ENCODE measurements at places on chromosomes 2 and 18.

DNA sequence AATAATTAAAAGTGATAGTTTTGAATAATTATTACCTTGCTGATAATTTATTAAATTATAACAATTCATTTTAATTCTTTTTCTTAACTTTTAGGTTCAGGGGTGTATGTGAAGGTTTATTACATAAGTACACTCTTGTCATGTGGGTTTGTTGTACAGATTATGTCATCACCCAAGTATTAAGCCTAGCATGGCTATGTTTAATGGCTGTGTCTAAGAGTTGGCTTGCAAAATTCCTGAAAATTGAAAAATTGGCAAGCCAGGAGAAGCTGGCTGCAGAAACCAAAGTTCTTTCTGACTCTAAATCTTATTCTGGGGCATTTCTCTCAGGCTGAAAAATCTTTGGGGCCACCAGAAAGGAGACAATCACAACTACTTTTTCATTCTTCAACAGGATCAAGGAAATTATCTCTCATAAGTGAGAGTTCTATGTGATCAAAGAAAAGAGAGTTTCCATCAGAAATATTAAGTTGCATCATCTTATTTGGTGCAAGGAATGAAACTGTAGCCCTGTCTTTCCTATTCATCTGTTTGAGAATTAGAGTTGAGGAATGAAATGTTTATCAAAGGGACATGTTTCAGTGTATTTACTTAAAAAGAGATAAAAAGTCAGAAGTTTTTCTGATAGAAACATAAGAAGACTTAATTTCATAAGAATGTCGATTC lies 412.1 kb upstream of the CDH2 start:
- no peak for DNase-seq

DNA sequence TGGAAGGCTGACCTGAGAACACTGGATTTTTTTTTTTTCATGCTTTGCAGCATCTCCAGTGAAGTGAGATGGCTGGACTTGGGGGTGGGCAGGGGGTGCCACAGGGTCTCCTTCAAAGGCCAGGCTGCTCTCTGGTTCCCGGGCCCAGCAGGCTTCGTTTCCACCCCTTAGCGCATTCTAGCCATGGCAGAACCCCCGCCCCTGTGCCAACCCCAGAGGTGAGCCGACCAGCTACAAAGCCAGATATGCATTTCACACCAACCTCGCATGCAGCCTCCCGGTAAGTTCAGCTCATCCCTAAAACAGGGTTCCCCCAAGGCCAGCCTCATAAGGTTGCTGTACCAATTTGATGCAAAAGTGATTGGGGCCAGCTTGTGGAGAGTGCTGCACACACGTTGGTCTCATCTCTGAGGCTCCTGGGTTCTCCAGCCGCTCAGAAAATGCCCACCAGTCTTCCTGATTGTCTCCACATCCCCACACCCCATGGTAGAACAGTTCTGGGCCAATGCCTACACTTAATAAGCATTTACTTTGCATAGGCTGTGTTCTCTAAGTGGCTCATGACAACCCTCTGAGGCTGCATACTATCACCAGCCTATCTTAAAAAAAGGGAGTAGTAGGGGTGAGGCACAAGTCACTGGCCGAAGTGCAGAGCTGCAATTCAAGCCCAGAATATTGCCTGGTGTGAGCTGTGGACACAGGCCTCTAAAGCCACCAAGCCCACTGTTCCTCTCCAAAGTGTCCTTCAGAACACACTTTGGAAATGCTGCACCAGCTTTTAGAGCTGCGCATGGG lies 23.3 kb downstream of the SMAD7 start:
- DNase-seq = no peak

DNA sequence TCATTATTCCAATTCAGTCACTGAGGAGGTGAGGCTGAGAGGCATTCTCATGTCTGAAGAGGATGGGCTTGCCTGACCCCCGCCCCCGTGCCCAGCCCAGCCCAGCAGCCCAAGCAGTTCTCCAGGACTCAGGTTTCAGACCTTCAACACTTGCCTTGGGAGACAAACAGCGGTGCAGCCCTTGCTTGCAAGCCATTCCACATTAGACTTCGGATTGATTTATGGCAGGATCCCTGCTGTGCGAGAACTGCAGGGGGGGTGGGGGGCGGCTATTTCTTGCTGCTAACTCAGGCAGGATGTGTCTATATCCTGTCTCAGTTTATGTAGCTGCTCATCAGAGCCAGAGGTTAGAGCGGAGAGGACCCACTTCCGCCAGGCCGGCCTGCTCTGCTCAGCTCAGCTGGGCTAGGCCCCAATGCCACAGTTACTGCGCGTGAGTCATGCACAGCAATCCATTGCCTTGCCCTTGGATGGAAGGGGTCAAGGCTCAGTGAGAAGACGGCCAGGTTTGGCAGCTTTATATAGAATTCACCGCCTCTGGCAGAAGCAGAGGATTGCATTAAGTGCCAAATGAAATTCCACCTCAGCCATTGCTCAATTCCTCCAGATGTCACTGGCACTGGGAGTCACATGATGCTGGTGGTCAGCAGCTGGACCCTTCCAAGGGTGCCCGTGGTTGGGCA lies 1.8 kb downstream of the GYPC start:
- DNase-seq = peak; percentile 71

DNA sequence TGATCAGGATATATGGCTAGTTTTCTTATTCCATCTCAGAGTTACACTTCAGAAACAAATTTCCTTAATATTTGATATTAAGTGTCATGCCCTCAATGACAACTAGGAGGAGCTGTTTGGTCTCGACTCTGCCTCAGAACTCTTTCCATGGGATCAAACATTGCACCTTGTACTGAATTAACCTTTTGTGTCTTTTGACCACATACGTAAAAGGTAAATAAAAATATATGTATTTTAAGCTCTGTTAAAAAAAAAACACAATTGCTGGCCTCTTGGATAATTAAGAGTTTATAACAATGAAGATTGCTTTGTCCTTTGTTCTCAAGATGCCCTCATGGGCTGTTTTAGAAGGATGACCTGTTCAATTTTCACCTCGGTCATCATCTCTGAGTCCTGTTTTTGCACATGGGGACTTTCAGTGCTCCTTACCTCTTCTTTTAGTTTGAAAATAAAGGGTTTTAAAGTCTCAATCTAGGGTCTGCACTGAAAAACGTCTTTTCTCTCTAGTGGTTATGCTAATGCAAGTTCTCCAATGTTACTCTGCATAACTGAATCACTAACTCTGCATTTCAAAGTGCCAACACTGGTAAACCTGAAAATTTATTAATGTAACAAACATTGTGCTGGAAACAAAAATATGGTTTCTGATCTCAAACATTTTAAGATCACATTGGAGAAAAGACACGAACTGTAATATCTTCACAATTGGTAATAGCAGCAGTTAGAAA lies 18.8 kb upstream of the FN1 start:
- DNase-seq = peak; percentile 31

DNA sequence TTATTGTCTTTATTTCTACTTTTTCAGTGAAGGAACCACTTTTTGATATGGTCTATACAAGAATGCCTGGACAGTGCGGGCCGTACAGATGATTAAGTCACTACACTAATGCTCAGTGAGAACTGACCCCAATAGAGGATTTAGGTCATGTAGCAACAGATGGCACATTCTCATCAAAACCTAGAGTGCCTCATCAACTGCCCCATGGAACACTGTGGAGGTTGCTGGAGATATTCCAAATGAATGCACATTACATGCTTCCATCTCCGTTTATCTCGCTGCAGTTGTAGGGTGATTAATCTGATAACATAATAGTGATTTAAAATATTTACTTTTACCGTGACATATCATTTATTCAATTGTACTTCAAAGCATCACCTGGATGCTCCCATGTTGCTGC lies 41.8 kb upstream of the COPS8 start:
- no peak for DNase-seq

- no peak for DNase-seq
Measured at GRCh38 chr2:101168706-101169105, 17.5 kb upstream of the TBC1D8 start.

DNA sequence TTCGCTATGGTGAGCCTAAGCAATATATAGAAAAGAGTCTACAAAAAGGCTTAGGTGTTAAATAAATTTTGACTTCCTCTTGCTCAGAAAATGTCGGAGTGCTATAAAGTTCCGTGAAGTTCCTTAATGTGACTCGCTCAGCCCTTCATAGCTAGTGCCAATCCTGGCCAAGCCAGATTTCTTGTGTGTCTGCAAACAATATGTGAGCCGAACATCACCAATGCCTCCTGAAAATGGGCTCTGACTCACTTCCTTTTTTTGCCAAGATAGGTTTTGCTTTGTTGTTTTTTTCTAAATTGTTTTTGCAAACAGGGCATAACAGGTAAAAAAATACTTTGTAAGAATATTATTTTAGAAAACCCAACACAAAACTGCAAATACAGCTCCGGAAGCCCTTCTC lies 26.1 kb downstream of the CDC42EP3 start:
- no peak for DNase-seq

- no peak for DNase-seq
Measured at GRCh38 chr2:11366326-11366741, 21.9 kb upstream of the ROCK2 start.

DNA sequence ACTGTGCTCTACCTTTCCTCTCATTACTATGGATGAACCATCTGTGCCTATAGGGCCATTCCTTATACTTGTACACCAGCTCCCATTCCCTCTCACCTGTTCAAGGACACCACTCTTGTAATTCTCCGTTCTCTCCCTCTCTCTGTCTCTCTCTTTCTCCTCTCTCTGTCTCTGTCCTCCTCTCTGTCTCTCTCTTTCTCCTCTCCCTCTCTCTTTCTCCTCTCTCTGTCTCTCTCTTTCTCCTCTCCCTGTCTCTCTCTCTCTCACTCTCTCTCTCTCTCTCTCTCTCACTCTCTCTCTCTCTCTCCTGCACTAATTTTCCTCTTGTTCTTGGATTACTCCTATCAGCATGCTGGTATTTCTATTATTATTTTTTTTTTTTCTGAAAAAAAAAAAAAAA lies 78.9 kb upstream of the RMDN2 start:
- no peak for DNase-seq

DNA sequence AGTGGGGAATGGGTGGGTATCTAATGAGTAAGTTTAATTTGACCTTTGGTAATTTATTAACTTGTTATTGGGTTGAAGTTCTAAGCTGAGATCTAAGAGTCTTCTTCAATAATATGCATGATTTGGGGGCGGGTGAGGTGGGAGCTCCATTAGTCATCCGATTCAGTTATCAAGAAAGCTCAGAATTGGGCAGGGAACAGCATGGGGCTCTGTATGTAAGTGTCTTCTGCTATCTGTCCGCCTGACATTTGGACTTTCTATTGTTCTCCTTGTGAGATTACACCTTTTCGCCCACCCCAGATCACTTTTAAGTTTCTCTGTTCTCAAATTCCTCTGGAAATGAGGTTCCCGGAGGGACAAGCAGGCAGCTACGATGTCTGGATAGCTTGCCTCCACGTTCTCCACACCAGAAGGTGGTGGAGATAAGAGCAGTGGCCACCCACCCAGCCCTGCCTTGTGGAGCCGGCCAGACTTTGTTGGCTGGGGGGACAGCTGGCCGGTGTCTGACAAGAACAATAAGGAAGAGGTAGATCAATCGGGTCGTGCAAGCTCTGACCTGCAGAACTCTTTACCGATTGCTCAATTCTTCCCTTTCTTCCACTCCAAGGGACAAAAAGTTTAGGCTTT lies 75.5 kb upstream of the GATA6 start:
- DNase-seq = no peak

DNA sequence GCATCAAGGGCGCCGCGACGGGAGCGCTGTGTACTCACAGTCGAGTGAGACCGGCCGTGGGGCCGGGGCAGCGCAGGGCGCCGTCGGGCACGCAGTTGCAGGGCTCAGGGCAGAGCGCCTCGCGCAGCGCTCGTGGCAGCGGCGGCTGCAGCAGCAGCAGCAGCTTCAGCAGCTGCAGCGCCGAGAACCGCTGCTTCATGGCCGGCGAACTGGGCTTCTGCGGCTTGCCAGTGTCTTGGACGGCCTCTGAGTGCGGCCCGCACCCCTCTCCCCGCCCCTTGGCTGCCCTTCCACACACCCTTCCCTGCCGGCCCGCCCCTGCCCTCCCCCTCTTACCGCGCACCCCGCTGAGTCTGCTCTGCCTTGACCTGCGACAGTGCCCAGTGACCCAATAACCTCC lies at the start of gene LHCGR:
Gene LHCGR (minus strand): TSS at position 252 of the 400 bp plus-strand sequence. CDS start 53 bp downstream, at position 199.
- no peak for DNase-seq

DNA sequence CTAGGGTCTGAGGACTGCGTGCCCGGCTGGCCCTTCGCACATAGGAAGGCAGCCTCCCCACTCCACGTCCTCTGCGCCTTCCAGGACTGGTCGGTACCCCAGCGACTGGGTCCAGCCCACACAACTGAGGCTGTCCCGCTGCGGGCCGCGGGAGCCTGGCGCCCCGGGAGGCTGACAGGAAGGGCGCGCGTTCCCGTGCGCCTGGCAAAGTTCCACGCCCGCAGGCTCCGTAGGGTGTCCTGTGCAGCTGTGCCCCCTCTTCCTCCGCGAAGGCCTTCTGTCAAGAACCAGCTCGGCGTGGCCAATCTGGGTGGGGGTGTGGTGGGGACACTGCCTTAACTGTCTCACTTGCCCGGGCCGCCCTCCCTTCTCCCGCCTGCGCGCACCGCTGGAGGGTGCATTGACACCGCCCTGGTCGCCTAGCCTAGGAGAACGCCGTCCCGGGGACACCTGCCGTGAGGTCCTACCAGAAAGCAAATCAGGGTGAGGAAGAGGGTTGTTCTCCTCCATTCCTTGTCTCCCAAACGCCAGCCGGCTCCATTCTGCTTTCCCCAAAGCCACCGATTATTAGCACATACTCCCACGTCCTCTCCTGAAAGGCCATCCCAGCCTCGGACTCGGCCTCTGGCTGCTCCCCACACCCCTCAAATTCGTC lies 618 bp upstream of the LYPD1 start:
- no peak for DNase-seq

DNA sequence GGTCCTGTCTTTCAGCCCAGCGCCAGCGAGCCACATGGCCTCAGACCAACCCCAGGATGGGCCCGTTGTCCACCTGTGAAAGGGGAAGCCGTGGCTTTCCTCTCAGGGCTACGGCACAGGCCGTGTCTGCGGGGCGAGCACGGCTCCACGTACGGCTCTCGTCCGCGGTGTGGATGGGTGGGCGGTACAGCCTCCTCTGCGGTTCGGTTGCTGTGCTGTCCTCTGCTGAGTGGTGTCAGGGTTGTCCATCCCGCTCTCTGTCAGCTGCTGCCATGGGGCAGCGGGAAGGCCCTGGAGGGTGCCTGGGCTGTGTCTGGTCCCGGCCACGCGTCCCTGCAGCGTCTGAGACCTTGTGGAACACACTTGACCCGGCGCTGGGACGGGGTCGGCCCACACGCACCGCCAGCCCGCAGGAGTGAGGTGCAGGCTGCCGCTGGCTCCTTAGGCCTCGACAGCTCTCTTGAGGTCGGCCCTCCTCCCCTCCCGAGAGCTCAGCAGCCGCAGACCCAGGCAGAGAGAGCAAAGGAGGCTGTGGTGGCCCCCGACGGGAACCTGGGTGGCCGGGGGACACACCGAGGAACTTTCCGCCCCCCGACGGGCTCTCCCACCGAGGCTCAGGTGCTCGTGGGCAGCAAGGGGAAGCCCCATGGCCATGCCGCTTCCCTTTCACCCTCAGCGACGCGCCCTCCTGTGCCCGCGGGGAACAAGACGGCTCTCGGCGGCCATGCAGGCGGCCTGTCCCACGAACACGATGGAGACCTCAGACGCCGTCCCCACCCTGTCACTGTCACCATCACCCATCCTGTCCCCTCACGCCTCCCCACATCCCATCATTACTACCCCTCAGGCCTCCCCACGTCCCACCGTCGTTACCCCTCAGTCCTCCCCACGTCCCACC lies 128.7 kb downstream of the NFATC1 start:
- DNase-seq = peak; percentile 67
